ENCODE measurements at places on chromosomes 12 and 14. TPM values are rescaled to one million over a fixed set of nuclear protein-coding genes. Genes with fewer than 3 reads are reported as not detected.

Gene FOXG1
- 0.08 TPM for total RNA-seq

Gene SMCO2
- 0.36 TPM for total RNA-seq

Gene PRB3
- total RNA-seq, result not detected

Gene DDN
- 0.69 TPM for total RNA-seq

Gene MMP19
- total RNA-seq, result 0.13 TPM
